Articular chondrocyte of knee joint (primary cell): ENCODE measurements at places on chromosomes 5 and 9. TPM values are rescaled to one million over a fixed set of nuclear protein-coding genes. Genes with fewer than 3 reads are reported as not detected.

The CCDC69 gene
- total RNA-seq, result 3.9 and 6.1 TPM in 2 replicates

The SCGB3A2 gene
- not detected in 2 replicates for total RNA-seq

The MARCHF11 gene
- not detected in 2 replicates for total RNA-seq

The PCDHB14 gene
- 3.8 and 4.4 TPM in 2 replicates for total RNA-seq

The RNF44 gene
- total RNA-seq, result 4.0 and 4.1 TPM in 2 replicates

The ARSI gene
- total RNA-seq, result 7.2 and 8.0 TPM in 2 replicates

The DDX4 gene
- not detected in 2 replicates for total RNA-seq

The RORB gene
- total RNA-seq, result under 0.01 TPM in 2 replicates

The IGIP gene
- 17.0 and 19.9 TPM in 2 replicates for total RNA-seq

The TMEM161B gene
- total RNA-seq, result 19.3 and 20.4 TPM in 2 replicates

The TMEM252 gene
- total RNA-seq, result not detected in 2 replicates

The HTR4 gene
- 0.11 TPM in 1 of 2 replicates, not detected in the other for total RNA-seq

The PALM2AKAP2 gene
- total RNA-seq, result 6.5 and 11.0 TPM in 2 replicates

The TERT gene
- not detected in 2 replicates for total RNA-seq

The HTR1A gene
- total RNA-seq, result not detected in 2 replicates

The IRX1 gene
- 0.13 and 0.22 TPM in 2 replicates for total RNA-seq

The SH3RF2 gene
- 10.1 and 11.9 TPM in 2 replicates for total RNA-seq
